ENCODE measurements at places on chromosomes 7 and 10.

DNA sequence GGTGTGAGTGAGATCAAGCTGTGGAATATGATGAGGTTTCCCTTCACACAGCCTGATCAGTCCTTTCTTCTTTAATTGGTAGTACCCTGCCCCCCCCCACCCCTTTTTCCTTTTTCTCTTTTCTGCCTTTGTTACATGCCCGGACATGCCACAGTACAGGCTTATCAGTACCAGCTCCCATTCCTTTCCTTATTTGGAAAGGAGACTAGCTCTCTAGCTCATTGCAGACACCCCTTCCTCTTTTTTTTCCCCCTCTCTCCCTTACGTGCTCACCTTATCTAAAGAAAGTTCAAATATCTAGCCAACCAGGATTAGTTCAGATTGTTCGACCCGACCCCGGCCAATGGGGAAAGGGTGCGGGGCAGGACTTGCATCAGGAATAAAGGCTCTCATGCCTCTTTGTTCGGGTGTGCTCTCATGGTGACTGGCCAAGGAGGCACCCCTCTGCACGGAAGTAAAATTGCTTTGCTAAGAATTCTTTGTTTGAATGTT, 230.4 kb downstream of the ACTR3B start:
- DNase-seq, result no peak

DNA sequence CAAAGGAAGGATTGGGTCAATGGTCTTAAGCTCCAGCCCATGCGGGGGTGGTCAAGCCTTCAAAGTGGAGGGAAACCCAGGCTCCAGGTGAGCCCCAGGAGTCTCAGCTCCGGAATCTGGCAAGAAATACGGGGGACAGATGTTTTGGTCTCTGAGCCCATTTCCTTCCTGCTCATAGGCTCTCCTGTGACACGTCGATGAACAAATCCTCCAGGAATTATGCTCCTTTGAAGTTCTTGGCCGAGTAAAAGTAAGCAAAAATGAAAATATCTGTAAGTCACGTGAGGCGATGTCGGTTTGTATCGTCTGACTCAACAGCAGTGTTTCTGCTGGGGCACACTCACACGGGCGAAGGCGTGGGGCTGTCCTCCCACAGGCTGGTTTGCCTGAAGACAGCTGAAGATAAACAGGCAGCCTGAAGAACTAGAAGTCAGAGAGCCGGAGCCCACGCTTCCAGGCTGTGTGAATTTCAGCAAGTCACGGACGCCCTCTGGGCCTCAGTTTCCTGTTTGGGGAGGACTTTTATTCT, 52.6 kb upstream of the SMNDC1 start:
- no peak for DNase-seq

DNA sequence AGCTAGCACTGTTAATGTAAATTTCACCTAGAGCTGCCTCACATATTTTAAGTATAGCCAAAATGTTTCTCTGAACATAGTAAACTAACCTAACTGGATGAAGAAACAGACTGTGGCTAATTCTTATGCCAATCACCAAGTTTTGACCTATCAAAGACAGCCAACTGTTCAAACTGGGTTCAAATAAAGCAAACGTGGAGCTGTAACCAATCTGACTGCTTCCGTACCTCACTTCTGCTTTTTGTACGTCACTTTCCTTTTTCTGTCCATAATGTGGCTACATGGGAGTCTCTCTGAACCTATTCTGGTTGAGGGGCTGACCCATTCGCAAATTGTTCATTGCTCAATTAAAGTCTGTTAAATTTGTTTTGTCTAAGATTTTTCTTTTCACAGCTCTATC, 66.3 kb upstream of the ETV1 start:
- no peak for DNase-seq

DNA sequence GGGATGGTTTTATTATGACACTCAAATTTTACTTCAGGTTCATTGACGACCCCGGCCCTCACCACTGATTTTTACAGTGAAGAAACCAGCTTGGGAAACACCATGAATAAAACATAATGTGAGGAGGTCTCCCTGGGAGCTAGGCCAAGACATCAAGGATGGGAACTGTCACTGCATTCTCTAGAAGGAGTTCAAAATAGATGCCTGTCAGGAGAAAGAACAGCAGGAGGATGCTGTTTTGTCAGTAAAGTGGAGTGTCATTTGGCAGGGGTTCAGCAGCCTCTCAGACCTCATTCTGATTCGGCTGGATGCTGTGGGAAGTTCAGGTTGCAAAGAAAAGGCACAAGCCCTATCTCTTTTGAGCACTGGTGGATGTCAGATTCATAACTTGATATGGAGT, 360.3 kb upstream of the C7orf33 start:
- DNase-seq, result no peak

DNA sequence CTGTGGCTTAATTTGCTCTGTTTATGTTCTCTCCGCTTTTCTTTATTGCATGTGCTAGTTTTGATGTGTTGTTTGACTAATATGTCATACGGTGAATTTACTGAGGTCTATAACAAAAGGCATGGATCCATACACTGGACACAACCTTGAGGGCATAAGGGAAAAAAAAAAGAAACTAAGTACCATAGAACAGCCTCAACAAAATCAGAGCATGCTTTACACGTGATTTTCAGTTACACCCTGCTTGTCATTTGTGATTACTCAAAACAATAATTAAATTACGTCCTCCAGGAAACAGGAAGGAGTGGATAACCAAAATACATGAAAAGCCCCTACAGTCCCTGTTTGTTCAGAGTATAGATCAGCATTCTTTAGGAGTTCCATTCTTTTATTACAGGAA, 150.5 kb downstream of the CRPPA start:
- DNase-seq, result no peak

- DNase-seq, result no peak
These were observed 27.7 kb downstream of the ARHGAP22 start for GRCh38 chr10:48577158-48577557.

- no peak for DNase-seq
These were observed 31.8 kb downstream of the CTBP2 start for GRCh38 chr10:125128397-125129075.

DNA sequence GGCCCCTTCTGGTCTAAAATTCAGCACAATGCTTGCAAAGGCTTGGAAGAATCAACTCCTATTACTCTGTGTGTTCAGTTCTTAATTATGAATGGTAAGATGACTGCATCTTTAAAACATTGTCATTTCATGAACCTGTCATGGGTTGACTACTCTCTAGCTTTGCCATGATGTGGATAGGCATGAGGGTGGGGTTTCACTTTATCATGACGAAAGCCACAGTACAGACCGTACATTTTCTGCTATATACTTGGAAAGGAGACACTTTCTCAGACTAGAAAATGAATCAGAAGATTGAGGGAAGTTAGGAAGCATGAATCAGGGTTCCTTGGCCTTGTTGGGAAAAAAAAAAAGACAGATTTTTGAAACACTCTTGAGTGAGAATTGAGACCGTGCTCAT, 19.7 kb upstream of the MSRB2 start:
- DNase-seq, result no peak
